ENCODE measurements at places on chromosomes 12 and 14.

DNA sequence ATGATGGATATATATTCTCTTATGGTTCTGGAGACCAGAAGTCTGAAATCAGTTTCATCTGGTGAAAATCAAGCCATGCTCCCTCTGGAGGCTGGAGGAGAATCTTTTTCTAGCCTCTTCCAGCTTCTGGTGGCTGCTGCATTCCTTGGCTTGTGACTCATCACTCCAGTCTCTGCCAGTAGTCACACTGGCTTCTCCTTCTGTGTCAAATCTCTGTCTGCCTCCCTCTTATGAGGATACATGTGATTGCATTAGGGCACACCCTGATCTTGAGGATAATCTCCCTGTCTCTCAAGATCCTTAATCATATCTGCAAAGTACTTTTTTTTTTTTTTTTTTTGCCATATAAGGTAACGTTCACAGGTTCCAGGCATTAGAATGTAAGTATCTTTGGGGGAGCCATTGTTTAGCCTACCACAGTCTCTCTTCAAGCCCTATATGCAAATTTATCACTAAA lies 17.7 kb downstream of the DNAL1 start:
- no peak for DNase-seq

GRCh38 chr12:43742106-43742505 lies 16.5 kb downstream of the PUS7L start:
- DNase-seq: no peak

GRCh38 chr12:71476513-71476912 lies 36.9 kb downstream of the LGR5 start:
- no peak for DNase-seq

GRCh38 chr12:113700943-113701342 lies 229.3 kb upstream of the LHX5 start:
- DNase-seq: no peak

GRCh38 chr12:6643569-6644256 lies 3.5 kb downstream of the ACRBP start:
- DNase-seq: peak; percentile 85

- no peak for DNase-seq
Measured at GRCh38 chr12:121982950-121983349, 38.7 kb upstream of the BCL7A start.

- DNase-seq: peak; percentile 34
Measured at GRCh38 chr12:12726555-12727093, 9.5 kb downstream of the CDKN1B start.

- DNase-seq: peak; percentile 95
Measured at GRCh38 chr12:70576341-70577282, 60.6 kb downstream of the PTPRB start.

Data from pons (tissue), 1 donor.